ENCODE measurements at places on chromosomes 16 and 17.

DNA sequence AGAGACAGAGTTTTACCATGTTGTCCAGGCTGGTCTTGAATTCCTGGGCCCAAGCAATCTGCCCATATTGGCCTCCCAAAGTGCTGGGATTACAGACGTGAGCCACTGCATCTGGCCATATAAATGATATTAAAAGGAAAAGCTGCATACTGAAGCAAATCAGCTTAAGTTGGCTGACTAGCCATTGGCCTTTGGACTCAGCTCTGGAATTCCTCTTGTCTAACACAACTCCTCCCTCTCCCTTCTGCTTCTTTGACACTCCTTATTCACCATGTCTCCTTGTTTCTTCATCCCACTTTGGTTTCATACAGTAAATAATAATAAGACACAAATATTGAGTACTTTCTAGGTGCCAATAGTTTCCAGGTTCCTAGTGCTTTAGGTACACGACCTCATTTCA lies 7.5 kb downstream of the KRT12 start:
- no peak for DNase-seq

DNA sequence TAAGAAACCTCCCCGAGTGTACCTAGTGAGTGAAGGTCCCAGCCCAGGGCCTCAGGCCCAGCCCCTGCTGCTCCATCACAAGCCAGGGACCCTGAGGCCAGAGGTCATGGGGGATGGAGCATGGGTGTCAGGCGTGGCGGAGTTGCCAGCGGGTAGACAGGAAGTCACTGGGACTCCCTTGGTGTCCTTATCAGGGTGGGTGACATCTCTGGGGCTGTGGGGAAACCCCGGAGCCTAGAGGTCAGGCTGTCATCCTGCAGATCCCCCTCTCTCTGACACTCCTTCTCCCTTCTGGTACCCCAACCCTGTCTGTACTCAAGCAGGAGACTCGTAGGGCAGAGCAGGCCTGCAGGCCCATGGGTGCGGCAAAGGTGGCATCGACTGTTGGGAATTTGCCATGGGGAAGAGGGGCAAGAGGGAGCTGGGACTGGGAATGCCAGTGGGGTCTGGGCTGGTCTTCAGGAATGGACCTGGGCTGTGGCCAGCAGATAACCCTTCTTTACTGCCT lies 10.8 kb upstream of the ADGRG1 start:
- DNase-seq: no peak

DNA sequence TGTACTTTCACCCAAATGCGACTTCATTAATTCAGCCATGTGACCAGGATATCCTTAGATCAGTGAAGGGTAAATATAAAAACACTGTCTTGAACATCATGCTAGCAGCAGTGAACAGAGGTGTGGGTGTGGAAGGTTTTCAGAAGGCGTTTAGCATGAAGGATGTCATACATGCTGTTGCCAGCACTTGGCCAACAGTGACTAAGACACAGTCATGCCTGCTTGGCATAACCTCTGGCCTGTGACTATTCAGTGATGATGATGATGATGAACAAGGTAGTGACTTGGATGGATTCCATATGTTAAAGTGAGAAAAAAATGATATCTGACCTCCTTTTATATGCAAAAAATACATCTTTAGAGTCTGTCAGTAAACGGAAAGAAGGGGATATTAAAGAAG lies 97.9 kb downstream of the MAP2K4 start:
- peak; percentile 38 for DNase-seq

GRCh38 chr17:71762526-71762925 lies 358.3 kb upstream of the SOX9 start:
- no peak for DNase-seq

GRCh38 chr16:1870365-1871082 lies 1.4 kb downstream of the MEIOB start:
- peak; percentile 75 for DNase-seq

- no peak for DNase-seq
Observed at GRCh38 chr17:63698381-63698885, 1.5 kb downstream of the LIMD2 start.

- DNase-seq: no peak
Observed at GRCh38 chr17:507441-507840, 154.8 kb upstream of the RPH3AL start.

DNA sequence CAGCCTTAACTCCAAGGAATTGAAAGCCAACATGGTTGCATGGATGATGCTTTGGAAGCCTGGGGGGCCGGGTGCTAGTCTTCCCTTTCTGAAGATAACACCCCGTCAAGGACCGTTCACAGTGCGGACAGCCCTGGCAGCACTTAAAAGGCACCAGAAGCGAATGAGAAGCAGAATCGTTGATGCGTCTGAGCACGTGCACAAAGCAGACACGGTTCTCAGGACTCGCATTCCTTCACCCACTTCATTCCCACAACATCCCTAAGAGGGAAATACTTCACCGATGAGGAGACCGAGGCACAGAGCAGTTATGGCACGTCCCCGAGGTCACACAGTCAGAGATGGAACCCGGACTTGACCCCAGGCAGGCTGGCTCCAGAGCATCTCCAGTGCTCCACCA lies 14.2 kb downstream of the TRPV1 start:
- no peak for DNase-seq

GRCh38 chr17:70080541-70081347 lies 5.7 kb downstream of the KCNJ16 start:
- peak; percentile 39 for DNase-seq

DNA sequence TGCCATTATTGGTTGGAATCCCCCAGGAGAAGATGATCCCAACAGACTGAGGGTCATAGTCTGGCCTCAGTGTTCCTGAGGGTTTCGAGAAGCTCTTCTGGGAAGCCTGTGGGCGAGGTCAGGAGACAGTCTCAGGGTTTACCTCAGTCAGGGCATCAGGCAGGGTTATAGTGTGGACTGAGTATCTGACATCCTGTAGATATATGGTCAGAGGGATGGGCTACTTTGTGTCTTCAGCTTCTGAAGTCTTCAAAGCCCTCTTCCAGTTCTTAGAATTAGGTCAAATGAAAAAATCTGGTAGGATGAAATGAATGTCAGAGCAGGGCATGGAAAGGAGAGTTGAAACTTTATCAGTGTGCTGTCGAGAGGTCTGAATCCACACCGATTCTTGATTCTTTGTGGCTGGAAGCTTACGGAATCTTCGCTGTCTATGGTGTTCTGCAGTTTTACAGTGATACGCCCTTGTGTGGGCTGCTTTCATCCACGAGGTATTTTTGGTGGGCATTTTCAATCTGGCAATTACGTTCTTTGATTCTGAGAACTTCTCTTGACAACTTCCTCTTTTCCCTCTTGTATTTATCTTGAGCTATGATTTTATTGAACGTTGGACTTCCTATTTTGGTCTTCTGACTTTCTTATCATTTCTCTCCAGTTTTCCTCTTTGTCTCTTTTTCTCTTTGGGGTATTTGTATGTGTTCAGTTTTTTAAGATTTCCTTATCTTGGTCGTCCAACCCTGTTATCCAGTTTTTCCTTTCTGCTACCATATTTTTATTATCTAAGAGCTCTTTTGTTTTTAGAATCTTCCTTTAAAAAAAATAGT lies 30.4 kb downstream of the BPTF start:
- no peak for DNase-seq

DNA sequence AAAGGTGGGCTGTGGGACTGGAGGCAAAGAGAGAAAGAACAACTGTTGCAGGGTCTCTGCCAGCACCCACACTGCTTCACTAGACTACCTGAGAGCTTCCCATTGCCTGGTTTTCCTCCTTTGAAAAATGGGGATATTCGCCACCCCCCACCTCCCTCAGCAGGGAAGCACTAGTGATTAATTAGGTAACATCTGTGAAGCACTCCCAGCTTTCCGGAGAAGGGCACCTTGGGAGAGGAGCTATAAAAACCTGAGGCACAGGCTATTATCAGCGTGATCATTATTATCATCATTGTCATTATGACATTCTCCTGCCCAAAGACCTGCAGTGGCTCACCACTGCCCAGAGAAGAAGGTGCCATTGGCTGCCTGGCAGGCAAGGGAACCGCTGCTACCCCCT lies 83.5 kb downstream of the XYLT1 start:
- DNase-seq: no peak

DNA sequence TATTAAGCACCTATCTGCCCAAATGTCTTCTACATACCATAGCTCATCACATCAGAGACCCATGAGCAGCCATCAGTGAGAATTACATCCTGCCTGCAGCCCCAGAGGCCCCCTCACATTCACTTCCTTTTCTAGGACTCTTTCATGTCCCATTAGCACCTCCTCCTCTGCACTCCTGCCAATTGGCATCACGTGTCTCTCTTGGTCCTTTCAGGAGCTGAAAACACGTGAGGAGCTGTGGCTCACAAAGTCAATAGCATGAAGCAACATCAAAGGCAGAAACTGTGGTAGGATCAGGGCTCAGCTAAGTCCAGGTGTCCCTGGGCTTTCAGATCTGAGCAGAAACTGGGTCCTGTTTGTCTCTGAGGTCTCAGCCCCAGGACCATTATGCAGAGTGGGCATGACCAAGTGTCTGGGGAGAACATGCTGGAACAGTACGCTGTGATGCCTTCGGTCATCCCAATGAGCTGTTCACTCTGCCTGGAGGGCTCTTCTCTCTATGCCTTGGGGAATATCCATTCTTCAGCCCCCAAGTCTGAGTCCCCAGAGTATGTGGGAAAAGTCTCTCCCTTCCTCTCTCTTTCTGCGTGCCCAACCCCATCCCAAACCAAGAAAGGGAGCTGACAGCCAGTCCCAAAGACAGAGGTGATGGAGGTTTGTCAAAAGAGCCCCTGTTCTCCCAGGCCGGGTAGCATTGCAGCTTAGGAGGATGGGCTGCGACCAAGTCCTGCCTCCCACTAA lies 457.0 kb upstream of the CDH5 start:
- no peak for DNase-seq

GRCh38 chr17:39627712-39628516 lies 1.2 kb downstream of the PPP1R1B start:
- DNase-seq: no peak

- no peak for DNase-seq
Observed at GRCh38 chr17:79218825-79219200, 144.2 kb downstream of the ENGASE start.

DNA sequence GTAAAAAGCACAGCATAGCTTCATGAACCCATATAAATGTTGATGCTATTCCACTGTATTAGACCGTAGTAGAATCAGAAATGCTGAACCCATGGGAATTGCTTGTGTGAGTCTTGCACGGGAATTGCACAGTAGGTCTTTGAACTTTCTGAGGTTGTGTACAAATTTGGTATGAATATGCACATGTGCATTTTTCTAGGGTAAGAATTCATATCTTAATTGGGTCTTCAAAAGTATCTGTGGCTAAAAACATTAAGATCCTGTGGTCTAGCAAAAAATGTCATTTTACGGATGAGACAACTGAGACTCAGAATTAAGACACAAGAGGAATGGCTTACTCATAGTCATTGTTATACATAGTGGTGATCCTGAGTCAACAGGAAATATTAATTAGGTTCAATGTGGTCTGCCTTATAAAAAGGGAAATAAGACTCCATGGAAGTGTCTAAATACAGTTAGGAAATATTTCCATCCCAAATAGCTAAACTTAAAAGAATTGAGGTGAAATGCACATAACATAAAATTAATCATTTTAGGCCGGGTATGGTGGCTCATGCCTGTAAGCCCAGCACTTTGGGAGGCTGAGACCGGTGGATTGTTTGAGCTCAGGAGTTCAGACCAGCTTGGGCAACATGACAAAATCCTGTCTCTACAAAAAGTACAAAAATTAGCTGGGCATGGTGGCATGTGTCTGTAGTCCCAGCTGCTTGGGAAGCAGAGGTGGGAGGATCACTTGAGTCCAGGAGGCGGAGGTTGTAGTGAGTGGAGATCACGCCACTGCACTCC lies 22.8 kb downstream of the TAOK1 start:
- peak; percentile 91 for DNase-seq

GRCh38 chr17:56699186-56699894 lies 105.8 kb downstream of the NOG start:
- peak; percentile 99 for DNase-seq

GRCh38 chr17:2390199-2390836 lies 10.5 kb downstream of the MNT start:
- no peak for DNase-seq

- no peak for DNase-seq
Observed at GRCh38 chr17:81132770-81133723, 32.3 kb upstream of the PVALEF start.

DNA sequence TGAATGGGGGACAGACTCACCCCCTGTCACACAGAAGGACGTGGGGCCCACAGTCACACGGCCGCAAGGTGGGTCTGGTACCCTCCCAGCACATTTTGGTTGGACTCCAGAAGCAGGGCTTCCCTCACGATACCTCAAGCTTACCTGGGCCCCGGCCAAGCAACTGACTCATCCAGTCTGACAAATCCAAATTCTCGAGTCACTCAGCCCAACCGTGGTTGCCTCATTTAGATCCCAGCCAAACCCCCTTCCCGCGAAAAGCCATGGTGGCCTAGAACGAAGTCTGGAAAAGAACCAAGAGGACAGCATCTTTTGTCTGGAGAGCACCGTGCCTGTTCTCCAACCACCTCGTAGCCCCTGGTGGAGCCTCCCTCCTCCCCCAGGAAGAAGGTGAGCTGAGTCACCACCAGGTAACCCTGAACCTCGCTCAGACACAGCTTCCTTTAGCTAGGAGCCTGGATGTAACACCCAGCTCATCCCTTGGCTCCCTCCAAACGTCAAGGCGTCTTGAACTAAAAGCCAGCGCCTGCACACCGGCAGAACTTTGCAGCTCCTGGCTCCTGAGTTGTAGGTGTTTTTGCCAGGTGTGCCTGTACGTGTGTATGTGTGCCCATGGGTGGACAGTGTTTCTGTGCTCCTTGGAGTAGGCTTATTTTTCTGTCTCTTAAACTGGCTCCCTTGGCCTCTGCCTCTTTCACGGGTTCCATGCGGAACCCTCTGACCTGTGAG lies 78.9 kb downstream of the CMIP start:
- DNase-seq: peak; percentile 58

DNA sequence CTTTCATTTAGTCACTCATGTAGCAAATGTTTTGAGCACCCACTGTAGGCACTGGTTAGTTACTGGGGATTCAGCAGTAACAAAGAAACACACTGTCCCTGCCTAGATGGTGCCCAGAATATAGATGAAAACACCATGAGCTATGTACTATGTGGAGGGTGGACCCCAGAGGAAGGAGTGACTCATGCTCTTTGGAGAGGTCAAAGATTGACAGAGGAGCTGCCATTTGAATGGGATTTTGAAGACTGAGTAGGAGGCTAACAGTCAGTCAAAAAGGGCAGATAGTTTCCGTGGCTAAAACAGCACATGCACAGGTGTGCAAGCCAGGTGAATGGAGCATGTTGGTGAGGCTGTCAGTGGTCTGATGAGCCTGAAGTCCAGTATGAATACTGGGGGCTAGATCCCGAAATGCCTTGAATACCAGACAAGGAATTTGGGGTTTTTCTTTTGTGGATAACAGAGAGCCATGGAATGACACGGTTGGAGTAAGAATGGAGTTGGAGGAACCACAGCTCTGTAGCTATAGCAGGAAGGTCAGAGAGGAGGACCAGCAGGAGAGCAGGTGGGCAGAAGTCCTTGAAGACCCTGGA lies 6.1 kb downstream of the IL21R start:
- DNase-seq: no peak

- DNase-seq: no peak
Observed at GRCh38 chr16:970386-970765, 408 bp downstream of the LMF1 start.

All from HCEC 1CT (cell line).